Adrenal gland (tissue), 19 donors: ENCODE measurements at places on chromosomes 3 and 15. TPM values are rescaled to one million over a fixed set of nuclear protein-coding genes. Genes with fewer than 3 reads are reported as not detected.

Gene KCNAB1
- total RNA-seq: 0.90 TPM

Gene HGD
- 2.2 TPM for total RNA-seq

Gene EIF4E3
- 9.4 TPM for total RNA-seq

Gene FBXL2
- 25.5 TPM for total RNA-seq

Gene INKA1
- 4.8 TPM for total RNA-seq

Gene VIPR1
- total RNA-seq: 24.4 TPM

Gene THAP10
- total RNA-seq: 3.5 TPM

Gene MYLK
- 17.1 TPM for total RNA-seq

Gene RTP3
- total RNA-seq: not detected

Gene CNTN3
- 2.7 TPM for total RNA-seq

Gene TF
- not detected for total RNA-seq

Gene CCR9
- total RNA-seq: not detected

Gene NPRL2
- total RNA-seq: 23.0 TPM

Gene TMC3
- total RNA-seq: not detected

Gene EXD1
- total RNA-seq: not detected

Gene SLC12A1
- not detected for total RNA-seq

Gene CRABP1
- total RNA-seq: 1.7 TPM

Gene XYLB
- total RNA-seq: 7.1 TPM

Gene GOLGA8O
- total RNA-seq: not detected

Gene FEZF2
- not detected for total RNA-seq

Gene SAMMSON
- total RNA-seq: not detected

Gene CMTM8
- total RNA-seq: 18.9 TPM

Gene BAHD1
- 42.8 TPM for total RNA-seq

Gene PXYLP1
- 12.8 TPM for total RNA-seq

Gene ARGFX
- total RNA-seq: not detected

Gene SIN3A
- 27.5 TPM for total RNA-seq

Gene TM2D3
- 39.5 TPM for total RNA-seq

Gene RPLP1
- 1,351 TPM for total RNA-seq

Gene CELF6
- total RNA-seq: 1.3 TPM

Gene OCA2
- total RNA-seq: not detected

Gene STRC
- 0.39 TPM for total RNA-seq

Gene CTXN2
- total RNA-seq: not detected

Gene RAB6B
- 4.3 TPM for total RNA-seq

Gene SOX2
- total RNA-seq: 0.28 TPM

Gene ATXN7
- 12.9 TPM for total RNA-seq

Gene CLDN18
- not detected for total RNA-seq

Gene FSIP1
- 0.60 TPM for total RNA-seq

Gene NOX5
- total RNA-seq: 0.69 TPM

Gene TM4SF18
- total RNA-seq: 15.2 TPM

Gene ARL14
- total RNA-seq: not detected

Gene GDPGP1
- 17.1 TPM for total RNA-seq

Gene TLR9
- 0.61 TPM for total RNA-seq
